Activated naive CD4-positive, alpha-beta T cell treated with anti-CD3 and anti-CD28 coated beads for 36 hours (primary cell): ENCODE measurements at places on chromosomes 2 and 18.

DNA sequence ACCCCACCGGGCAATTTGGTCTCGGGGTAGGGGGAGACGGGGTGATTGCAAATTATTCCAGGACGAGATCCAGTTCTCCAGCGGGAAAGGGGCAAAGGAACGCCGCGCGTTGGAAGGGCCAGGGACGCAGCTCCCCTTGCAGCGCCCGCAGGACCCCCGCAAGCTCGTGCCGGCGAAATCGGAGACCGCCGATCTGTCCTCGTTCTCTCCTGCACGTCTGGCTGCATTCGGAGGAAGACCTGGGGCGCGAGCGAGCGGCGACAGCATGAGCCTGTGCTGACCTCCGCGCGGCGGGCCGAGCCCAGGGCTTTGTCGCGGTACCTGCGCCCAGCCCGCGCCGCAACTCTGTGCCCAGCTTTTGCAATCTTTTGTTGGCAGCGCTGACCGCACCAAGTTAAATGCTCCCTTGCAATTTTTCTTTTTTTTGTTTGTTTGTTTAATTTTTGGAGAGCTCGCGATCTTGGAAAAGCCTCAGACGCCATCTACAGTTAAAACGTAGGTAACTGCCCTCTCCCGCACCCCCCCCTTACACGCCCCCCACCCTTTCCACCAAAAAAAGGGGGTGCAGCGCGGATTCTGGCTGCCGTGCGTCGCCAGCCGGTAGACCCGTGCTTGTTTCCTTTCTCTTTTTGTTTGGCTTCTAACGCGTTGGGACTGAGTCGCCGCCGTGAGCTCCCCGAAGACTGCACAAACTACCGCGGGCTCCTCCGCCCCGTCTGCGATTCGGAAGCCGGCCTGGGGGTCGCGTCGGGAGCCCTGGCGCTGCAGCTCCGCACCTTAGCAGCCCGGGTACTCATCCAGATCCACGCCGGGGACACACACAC, 667 bp downstream of the TRIB2 start:
- peak; percentile 50 for DNase-seq

- no peak for DNase-seq
Observed at GRCh38 chr18:79609841-79610281, 69.7 kb upstream of the CTDP1 start.

DNA sequence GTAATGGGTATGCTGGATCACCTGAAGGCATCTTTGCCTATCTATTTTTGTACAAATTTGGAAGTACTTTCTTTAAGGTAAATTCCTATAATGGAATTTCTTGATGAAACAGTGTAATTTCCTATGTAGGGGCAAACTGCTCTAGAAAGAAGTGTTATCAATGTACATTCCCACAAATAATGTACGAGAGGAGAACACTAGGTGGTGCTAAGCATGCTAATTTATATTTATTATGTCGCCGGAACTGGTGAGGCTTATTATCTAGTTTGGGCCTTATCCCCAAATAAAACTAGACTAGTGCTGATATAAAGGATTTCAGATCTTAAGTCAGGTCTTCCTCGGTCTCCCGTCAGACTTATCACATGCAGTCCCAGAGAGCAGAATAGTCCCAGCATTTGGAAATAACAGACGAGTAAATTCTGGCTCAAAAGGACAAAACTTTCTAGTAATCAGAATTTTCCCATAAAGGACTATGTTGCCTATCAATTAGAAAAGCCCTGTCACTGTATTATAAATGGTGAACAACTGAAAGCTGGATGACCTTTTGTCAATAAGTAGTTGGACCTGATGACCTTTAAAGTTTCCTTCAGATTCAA, 86.9 kb upstream of the RBBP8 start:
- no peak for DNase-seq

- DNase-seq = no peak
Observed at GRCh38 chr2:64799592-64800252, 146.0 kb upstream of the SERTAD2 start.

DNA sequence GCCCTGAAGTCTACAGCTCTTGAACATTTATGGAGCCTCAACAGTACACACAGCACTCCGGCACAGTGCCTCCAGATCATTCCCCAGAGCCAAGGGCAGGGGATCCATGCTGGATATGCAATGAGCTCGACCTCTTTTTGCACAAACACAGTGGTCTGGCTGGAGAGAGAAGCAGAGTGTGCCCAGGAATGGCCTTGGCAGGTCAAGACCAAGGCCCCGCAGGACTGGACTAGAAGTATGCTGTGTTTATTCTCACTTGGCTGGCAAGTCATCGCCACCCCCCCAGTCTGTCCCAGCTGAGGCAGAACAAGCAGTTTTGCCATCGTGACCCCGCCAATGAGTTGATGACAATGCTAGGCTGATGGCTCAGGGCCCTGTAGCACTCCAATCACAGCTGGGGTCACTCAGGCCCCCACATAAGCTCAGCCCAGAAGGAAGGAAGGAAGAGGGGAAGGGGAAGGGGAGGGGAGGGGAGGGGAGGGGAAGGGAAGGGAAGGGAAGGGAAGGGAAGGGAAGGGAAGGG, 212.1 kb downstream of the TTC32 start:
- DNase-seq = no peak

GRCh38 chr18:32337821-32338220, 132.9 kb downstream of the GAREM1 start:
- DNase-seq = no peak

GRCh38 chr2:171529914-171530313, 7.6 kb downstream of the CYBRD1 start:
- peak; percentile 25 for DNase-seq

- peak; percentile 61 for DNase-seq
Observed at GRCh38 chr2:10447300-10447894, 730 bp downstream of the ODC1 start.

DNA sequence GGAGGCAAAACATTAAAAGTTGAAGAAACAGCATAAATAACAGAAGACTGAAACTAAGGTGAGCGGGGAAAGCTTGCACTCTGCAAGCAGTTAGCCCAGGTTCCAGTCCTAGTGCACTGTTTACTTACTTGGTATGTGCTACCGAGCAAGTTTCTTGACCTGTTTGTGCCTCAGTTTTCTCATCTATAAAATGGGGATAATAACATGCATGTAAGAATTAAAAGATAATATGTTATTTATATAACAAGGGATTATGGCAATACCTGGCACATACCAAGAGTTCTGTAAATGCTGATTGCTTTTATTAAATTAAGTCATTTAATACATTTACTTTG, 37.1 kb upstream of the IKZF2 start:
- DNase-seq = no peak

DNA sequence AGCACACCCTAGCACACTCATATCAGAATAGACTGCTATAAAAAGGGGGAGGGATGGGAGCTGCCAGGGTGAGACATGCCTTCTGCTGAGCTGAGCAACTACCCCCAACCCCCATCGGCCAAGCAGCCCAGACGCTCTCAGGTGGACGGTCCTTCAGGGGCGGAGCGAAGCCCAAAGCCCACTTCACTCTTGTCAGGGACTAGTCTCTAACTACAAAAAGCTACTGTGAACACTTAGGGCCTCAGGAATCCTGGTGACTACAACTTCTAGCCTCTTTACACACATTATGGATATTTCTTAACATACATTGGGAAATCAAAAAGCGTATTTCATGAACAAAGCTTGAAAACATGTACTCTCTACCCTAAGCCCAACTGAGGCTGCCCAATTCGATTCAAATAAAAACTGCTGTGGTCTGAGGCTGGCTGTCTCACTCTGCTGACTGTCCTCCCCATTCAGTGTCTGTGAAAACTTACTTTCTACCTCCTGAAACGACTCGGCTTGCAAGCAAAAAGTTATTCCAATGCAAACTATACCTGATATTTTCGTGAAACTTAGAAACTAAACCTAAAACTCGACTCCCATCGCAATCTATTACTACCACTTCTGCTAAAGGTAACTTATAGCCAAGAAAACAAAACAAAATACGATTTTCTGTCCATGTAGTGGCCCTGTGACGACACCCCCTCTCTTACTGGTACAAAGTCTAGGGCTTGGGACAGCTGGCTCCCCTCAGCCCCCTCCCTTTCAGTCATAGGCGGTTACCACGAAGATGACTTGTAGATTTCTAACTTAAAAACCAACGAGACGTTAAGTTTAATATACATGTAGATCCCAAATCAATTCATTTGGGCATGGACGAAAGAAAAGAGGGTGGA, 1.2 kb downstream of the SERTAD2 start:
- DNase-seq = peak; percentile 53

GRCh38 chr2:115635430-115635829, 1193.0 kb downstream of the DPP10 start:
- DNase-seq = no peak

DNA sequence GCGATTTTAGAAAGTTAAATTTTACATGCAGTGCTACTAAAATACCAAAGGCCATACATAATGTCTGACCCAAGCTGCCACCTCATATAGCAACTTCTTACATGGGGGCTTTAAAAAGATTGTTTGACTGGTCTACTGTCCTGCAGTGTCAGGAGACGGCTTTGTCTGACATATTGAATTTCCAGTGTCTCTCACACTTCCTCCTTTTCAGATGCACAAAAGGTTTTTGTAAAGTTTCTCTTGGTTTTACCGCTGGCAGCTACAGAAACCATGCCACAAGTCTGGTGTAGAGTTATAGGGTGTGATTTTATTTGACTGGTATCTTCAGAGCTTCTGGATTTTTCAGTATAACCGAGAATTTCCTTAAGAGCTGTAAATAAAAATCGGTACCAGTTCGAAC, 1.1 kb upstream of the ASAP2 start:
- DNase-seq = no peak

DNA sequence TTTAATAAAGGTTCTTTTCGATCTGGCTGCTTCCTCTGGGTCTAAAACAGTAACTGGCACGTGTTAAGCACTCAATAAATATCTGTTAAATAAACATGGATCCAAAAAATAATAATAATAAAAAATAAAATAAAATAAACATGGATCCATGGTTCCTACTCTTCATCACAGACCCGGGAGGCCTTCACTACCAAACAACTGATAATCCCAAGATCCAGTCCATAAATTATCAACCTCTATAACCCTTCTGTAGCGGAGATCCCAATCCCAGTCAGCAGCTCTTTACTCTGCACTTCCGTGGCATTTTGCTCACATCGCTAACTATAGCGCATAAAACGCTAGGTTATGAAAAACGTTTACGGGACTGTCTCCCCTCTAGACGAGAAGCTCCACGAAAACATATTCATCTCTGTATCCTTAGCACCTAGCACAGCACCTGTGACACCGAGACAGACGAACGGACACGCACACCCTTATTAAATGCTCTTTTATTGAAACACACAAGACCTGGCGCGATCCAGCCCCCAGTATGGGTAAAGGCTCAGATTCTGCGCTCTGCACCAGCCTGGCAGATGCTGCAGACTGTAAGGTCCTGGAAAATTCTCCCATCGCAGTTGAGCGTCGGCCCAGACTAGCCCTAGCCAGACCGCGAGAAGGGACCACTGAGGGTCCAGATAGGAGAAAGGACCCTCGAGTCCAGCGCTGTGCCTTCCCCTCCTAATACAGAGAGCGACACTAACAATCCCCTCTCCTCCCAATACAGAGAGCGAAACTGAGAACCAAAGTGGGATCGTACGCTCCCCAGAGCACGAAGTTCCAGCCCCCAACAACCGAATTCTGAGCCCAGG, 770 bp downstream of the NBAS start:
- DNase-seq = peak; percentile 19

GRCh38 chr2:31987454-31988220, 23.2 kb downstream of the MEMO1 start:
- DNase-seq = peak; percentile 19

DNA sequence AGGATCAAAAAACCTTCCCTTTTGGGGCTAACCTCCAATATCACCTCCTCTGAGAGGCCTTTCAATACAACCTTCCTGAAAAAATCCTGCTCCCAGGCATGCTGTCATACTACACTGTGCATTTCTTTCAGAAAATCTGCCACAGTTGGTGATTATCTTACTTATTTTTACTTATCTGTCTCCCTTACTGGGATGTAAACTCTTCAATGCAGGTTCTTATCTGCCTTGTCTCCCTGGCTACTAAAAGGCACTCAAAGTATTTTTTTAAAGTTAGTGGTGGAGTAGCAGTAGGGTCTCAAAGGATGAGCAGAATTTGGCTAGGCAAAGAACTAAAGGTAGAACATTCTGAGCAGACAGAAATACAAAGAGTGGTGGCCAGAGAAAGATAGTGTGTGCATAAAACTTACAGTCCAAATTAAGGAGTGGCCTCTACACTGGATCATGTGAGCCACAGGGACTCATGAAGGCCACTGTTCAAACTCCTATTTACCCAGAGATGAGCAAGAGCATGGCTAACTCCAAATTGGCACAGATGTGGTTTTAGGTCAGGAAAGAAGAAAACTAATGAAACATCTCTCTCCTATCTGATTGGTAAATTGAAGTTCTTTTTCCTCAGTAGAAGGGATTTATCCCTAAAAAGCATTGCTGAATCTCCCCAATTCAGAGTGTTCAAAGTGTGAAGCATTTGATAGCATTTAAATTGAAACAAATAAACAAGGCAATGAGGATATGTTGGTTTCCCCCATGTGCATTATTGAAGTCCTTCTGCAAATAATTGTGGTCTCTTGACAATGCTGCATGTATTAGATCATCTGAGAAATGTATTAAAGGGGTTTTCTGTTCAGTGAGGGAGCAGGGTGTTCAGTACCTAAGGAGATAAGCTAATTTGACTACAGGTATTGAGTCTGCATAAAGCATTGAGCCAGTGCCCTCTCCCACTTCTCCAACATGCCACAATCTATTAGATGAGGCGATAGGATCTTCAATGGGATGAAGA, 285.5 kb downstream of the MREG start:
- DNase-seq = no peak

- no peak for DNase-seq
Observed at GRCh38 chr2:205731583-205731981, 49.3 kb downstream of the NRP2 start.

GRCh38 chr2:67486041-67486796, 89.1 kb downstream of the ETAA1 start:
- DNase-seq = no peak

- no peak for DNase-seq
Observed at GRCh38 chr18:69686861-69687260, 260.8 kb downstream of the CD226 start.

DNA sequence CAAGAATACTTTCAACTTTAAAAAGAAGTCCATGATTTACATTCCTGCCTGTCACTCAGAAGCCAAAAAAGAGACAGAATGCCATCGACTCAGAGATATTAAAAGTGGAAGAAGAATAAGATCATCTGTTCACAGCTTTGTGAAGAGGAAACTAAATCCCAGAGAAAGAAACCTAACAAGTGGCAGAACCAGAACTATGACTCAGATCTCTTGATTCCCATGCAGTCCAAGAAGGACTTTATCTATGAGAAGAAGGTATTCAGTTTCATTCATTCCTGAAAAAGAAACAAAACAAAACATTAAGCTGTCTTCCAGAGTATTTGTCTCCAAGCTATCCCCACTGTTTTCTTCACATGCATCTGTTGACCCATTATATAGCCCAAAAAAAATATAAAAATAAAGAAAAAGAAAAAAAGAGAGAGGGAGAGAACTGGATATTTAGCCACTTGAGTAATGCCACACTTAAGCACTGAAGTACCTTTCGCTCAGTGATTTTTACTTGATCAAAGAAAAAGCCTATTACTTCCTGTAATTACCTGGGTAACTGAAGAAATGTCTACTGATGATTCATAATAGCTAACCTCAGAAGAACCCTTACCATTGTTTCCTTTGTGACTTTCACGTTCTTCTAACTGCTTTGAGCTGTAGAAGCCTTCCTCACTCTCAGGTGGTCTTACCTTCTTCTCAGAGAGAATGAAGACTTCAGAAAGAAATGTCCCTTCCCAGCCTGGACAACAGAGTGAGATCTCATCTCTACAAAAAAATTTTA, 17.7 kb upstream of the AKAIN1 start:
- no peak for DNase-seq

GRCh38 chr2:127373362-127374083, 14.3 kb downstream of the MAP3K2 start:
- no peak for DNase-seq
